ENCODE measurements at places on chromosomes 4 and X. TPM values are rescaled to one million over a fixed set of nuclear protein-coding genes. Genes with fewer than 3 reads are reported as not detected.

The ADH4 gene
- not detected for total RNA-seq

The DDX53 gene
- not detected for total RNA-seq

GRCh38 chr4:105650190-105650589 is 58.3 kb downstream of the INTS12 start:
- DNase-seq, result no peak
- H3K27me3 ChIP-seq, result peaks cover 6% of the 10 kb centered on the region
- no peaks in the 10 kb centered on the region for H3K4me1 ChIP-seq
- H3K4me3 ChIP-seq, result no peak overlapping the region
- H3K36me3 ChIP-seq, result no peaks in the 10 kb centered on the region

DNA sequence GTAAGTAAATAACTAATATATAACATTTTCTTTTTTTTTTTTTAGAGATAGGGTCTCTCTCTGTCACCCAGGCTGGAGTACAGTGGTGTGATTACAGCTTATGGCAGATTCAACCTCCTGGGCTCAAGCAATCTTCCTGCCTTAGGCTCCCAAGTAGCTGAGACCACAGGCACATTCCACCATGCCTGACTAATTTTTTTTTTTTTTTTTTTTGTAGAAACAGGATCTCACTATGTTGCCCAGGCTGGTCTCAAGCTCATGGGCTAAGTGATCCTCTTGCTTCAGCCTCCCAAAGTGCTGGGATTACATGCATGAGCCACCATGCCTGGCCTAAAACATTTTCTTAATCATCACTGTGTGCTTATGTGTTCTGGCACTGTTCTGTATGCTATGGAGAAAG is 32.8 kb downstream of the MGARP start:
- H3K4me1 ChIP-seq, result no peaks in the 10 kb centered on the region
- H3K4me3 ChIP-seq, result no peak overlapping the region
- no peaks in the 10 kb centered on the region for H3K36me3 ChIP-seq
- H3K27me3 ChIP-seq, result no peaks in the 10 kb centered on the region
- DNase-seq, result no peak
- no peak overlapping the region for H3K27ac ChIP-seq

DNA sequence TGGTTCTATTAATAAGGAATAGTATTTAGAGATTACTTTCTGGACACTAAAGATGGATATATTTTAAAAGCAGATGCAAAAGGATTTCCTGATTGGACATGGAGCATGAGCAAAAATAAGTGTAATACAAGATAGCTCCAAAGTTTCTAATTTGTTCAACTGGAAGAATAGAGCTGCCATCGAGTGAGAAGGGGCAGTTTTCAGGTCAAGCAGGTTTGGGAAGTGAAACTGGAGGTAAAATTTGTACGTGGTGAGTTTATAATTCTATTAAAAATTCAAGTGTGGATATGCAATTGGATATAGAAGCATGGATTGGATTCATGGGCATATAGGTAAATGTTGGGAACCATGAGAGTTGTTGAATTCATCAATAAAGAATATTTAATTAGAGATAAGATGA is 31.8 kb downstream of the PRDM8 start:
- no peak overlapping the region for H3K4me3 ChIP-seq
- no peaks in the 10 kb centered on the region for H3K4me1 ChIP-seq
- peaks cover 8% of the 10 kb centered on the region for H3K27me3 ChIP-seq
- DNase-seq, result no peak
- no peaks in the 10 kb centered on the region for H3K36me3 ChIP-seq
- H3K27ac ChIP-seq, result no peak overlapping the region

DNA sequence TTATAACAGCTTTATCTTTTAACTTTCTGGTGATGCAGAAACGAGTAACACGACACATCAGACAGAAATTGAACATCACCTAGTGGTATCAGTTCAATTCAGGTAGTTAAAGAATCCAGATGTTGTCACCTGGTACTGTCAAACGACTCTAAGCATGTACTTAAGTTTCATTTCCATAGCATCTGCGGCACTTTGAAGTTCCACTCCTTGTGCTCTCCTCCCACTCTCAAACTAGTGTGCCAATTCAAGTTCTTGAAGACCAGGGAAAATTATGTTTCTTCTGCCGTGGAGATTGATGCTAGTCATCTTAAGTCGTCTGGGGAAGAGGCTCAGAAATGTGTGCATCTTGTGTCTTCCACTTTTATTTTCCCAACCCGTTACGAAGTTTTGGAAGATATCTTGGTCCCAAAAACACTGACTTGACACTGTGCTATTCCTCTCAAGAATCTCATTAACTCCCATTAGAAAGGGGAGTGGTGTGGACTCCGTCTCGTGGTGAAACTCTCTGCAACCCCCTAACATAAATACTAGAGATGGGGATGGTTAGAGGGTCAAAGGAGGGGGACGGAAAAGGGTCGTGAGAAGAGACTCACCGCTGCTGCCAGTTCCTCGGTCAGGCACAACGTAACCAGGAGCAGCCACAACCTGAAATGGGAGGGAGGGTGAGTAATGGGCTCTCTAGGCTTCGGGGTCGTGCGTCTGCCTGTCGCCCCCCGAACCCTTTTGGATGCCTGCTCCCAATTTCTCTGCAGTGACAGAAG is 693 bp downstream of the COL4A6 start:
- H3K27ac ChIP-seq, result no peak overlapping the region
- no peaks in the 10 kb centered on the region for H3K36me3 ChIP-seq
- peaks cover 28% of the 10 kb centered on the region for H3K27me3 ChIP-seq
- H3K4me3 ChIP-seq, result no peak overlapping the region
- no peak for DNase-seq

GRCh38 chrX:123481913-123482851 is 250.7 kb downstream of the THOC2 start:
- H3K36me3 ChIP-seq, result no peaks in the 10 kb centered on the region
- H3K4me1 ChIP-seq, result no peaks in the 10 kb centered on the region
- no peaks in the 10 kb centered on the region for H3K27me3 ChIP-seq
- DNase-seq, result no peak
- H3K27ac ChIP-seq, result no peak overlapping the region
- H3K4me3 ChIP-seq, result no peak overlapping the region

Data from activated CD8-positive, alpha-beta T cell treated with anti-CD3 and anti-CD28 coated beads for 36 hours (primary cell).